NCI-H146 (cell line): ENCODE measurements at places on chromosomes 6 and 20.

GRCh38 chr6:7000825-7001777, 106.7 kb upstream of the RREB1 start:
- no peak for DNase-seq

DNA sequence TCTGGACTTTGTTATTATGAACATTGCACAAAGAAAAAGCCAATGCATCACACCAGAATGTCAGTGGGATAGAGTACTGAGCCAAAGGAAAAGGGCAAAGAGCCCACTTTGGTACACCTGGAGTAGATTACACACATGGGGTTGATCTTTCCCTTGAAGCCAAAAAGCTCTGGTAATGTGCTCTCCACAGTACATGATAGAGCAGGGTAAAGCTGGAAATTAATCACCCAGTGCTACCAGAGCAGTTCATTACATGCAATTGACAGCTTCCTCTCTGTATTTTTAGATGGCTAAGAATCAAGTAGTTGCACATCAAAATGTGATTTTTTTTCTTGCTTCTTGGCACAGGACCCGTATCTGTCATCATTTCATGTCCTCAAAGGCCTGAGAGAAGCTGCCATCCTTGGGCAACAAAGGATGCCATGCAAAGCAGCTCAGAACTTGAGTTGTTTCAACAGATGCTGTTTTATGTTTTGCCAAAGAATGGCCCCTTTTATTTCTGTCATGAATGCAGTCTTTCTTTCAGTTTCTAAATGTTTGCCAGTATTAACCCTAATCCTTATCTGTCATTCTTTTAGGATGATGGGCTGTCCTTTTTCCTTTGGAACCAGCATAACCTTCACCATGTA, 88.1 kb downstream of the HDGFL1 start:
- DNase-seq: no peak

GRCh38 chr6:15881150-15881549, 218.3 kb upstream of the DTNBP1 start:
- DNase-seq: no peak

DNA sequence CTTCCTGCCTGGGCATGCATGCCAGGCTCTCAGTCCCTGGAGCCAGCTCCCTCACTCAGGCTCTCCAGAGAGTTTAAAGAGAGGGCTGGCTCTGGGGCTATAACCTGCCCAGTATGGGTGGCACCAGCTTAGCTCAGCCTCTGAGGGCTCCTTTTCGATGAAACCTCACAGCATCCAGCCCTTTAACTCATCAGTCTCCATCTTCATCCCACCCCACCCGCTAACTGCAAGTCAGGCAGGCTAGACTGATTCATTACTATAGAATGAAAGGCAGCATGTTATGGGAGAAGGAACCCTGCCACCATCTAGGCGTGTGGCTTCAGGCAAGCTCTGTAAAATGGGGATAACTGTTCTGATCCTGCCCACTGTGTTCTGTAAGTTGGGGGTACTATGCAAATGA, 53.5 kb downstream of the RAB44 start:
- no peak for DNase-seq

DNA sequence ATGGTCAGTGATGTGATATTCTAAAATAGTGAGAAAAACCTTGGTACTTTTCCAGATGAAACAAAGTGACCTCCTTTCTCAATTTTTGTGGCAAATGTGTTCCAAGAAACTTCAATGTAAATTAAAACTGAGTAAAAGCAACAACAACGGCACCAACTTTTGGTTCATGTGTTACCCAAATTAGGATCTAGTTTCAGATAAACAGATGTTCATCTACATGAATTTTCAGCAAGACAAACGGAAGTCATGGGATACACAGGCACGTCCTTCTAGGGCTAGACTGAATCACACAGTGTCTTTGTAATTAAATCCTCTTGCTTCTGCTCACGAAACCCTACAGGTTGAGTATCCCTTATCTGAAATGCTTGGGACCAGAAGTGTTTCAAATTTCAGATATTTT, 915.2 kb downstream of the TFAP2A start:
- no peak for DNase-seq

GRCh38 chr6:109690373-109690736, 647 bp downstream of the AK9 start:
- peak; percentile 92 for DNase-seq

- peak; percentile 70 for DNase-seq
Measured at GRCh38 chr6:5085648-5086293, 630 bp downstream of the PPP1R3G start.

GRCh38 chr6:14313248-14313647, 195.7 kb downstream of the CD83 start:
- no peak for DNase-seq

- no peak for DNase-seq
Measured at GRCh38 chr6:80402266-80402665, 295.8 kb downstream of the BCKDHB start.

DNA sequence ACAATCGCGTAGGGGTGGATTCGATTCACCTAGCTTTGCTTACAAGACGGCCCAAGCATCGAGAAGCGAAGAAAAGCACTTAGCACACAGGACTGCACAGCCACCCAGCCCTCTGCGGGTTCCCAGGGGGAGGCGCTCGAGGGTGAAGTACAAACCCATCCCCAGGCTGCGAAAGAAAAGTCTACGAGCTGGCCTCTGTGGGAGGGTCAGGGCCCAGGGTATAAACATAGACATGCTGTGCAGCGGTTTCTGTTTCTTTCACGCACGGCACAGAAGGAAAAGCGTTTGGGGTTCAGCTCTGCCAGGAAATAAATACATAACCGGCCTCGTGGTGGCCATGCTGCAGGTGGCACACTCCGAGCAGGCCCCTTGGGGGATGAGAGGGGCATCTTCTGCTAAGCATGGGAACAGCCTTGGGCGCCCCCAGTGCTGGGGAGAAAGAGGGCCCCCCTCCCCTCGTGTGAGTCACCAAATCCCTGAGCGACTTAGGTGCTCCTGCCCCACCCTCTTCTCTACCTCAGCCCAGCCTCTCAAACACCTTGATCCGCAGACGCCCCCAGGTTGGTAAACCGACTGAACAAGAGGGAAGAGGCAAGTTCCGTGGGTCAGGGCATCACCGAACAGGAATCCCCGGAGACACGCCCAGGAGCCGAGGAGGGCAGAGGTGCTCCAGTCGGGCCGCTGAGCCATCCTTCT, 91.6 kb upstream of the RIPOR2 start:
- no peak for DNase-seq

GRCh38 chr6:118277631-118278030, 270.5 kb upstream of the PLN start:
- DNase-seq: no peak

DNA sequence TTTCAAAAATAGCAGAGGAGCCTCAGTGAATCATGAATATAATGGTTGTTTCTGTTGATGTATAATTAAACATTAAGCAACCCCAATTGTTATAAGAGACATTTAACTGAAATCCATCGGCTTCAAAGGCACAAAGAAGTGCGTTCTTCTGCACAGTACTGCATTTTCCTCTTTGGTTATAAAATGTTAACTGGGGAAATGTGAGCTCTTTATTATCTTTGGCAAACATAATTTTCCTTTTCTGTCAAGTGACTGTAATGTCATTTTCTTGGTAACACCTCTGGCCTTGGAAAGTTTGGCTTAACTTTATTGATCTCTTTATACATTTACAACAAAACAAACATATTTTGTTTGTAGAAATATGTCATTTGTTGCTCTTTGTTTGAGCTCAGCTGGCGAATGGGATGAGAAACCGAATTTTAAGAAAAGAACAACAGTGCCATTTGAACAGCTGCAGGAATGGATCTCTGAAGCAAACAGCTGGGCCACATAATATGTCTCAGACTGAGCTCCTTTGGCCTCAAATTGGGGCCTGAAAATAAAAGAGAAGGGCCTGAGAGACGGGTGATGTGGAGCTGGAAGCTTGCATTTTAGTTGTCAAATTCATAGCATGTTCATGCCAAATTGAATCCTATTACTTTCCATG, 427.0 kb upstream of the SPTLC3 start:
- peak; percentile 85 for DNase-seq

GRCh38 chr6:5610640-5611039, 349.3 kb downstream of the FARS2 start:
- DNase-seq: peak; percentile 81

GRCh38 chr20:19701429-19701828, 56.6 kb upstream of the RIN2 start:
- DNase-seq: no peak

- no peak for DNase-seq
Measured at GRCh38 chr20:48645666-48646065, 182.1 kb downstream of the PREX1 start.

GRCh38 chr6:135018052-135018451, 36.6 kb downstream of the HBS1L start:
- DNase-seq: no peak
